ENCODE measurements at places on chromosomes 6 and 20.

DNA sequence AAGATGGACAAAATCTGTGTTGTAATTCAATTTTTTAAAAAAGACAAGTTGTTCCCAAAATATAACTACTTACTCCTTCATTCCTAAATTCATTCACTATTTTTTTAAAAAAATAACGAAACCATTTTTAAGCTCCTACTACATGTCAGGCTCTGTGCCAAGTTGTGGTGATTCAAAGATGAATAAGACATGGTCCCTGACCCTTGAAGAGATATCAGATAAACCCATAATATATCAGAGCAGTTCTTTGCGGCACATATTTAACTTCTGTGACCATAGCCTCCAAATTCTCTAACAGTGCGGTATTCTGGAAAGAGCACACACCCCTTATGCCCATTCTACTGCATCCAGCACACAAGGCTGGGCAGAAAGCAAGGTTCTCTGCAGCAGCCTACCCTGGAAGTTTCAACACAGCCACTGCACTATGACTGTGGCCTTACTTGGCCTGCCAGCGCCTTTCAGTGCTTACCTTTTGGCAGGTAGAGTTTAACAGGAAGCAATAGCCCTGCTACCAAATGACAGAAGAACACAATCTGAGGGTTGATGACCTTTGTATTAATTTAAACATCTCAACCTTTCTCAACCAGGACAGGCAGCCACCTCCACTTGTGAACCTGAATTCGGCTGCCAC, 406.5 kb downstream of the BTBD9 start:
- DNase-seq = no peak

GRCh38 chr6:16756660-16757255, 4.5 kb downstream of the ATXN1 start:
- DNase-seq = no peak

- DNase-seq = no peak
Observed at GRCh38 chr6:33996120-33996475, 149.8 kb downstream of the GRM4 start.

- DNase-seq = no peak
Observed at GRCh38 chr20:56748476-56749377, 119.6 kb downstream of the TFAP2C start.

All from stimulated activated CD4-positive, alpha-beta T cell treated with anti-CD3 and anti-CD28 coated beads, Interleukin-2, amount 100 ng/mL, for 48 hours (primary cell).